ENCODE measurements at places on chromosomes 6 and 20. TPM values are rescaled to one million over a fixed set of nuclear protein-coding genes. Genes with fewer than 3 reads are reported as not detected.

DNA sequence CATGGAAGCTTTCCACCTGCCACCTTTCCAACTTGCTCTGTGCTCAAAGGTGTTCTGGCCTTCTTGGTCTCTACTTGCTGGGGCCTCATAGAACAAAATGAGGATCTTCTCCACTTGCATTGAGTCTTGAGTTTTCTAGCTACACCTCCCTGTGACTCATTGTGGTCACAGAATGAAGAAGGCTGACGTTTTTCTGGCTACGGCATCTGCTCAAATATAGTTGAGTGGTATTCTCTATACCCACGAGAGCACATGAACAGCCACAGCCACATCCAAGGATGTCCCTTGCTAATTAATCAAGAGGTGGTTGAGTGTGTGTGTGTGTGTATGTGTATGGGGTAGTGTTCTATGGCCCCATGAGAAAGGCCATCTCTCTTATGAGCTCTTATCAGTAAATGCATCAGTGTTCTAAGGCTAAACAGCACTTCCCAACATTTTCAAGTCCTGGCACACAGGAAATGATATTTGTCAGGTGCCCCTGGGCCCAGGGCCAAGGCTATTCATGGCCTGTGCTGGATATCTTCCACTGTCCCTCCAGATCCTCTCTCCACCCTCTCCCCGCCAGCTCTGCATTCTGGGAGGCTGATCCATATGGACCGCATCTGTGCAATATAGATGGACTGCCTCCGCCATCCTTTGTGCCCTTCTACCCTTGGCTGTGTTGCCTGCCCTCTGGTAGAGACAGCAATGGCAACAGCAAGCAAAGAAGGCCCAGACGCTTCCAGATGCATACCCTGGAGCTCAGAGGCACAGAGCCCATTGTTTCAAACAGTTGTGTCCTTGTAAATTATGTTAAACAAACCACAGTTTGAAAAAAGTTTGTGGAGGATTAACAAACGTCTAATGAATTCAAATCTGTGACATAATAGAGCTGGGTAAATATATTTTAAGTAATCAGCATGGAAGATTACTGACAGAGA, 150.2 kb downstream of the LRFN2 start:
- DNase-seq: peak; percentile 33

DNA sequence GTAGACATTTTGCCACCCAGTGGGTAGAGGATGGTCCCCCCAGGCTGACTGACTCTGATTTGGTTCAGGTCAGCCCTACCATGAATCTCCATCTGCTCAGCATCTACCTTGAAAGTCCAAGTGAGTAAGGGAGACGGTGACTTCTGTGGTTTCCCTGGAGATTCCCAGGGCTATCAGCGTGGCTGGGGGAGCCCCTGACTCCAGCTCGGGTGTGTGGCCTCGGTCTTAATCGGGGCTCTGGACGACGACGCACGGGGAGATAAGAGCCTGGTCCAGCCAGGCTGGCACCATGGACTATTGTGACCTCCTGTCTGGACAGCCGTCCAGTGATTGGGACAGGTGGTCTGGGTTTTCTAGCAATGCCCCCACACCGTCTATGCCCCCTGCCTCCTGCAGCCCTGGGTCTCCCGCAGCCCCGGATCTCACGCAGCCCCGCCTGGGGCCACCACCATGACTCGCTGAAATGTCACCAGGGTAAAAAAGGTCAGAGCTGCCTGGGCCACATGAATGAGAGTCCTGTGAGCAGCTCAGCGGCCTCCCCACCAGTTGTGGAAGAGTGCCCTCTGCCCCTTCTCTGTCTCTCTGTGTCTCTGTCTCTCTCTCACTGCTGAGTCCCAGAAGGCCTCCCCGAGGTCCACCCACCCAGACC, 47.1 kb upstream of the GATA5 start:
- DNase-seq: no peak

The TDRD6 gene
- 0.86 TPM for total RNA-seq

- DNase-seq: no peak
These were observed 8.2 kb downstream of the NCOA7 start for GRCh38 chr6:125798734-125799508.

DNA sequence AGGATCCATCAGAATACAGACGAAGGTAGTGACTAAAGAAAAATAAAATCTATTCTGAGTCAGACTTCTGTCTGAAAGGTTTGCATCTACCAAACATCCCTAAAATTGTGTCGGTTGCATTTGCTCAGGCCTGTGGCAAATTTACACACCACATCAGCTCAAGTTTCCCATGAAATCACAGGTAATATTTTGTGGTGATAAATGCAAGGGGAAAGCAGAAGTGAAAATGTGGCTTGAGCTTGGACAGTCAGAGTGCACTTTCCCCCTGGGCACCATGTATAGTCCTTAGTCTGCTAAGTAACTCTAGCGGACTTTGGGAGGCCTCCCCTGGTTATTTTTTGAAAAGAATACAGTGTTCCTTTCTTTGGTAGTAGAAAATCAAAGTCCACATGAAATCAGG, 159.1 kb downstream of the PKHD1 start:
- no peak for DNase-seq

- DNase-seq: no peak
These were observed 289.5 kb upstream of the CDYL start for GRCh38 chr6:4486568-4487315.

- DNase-seq: no peak
These were observed 141.6 kb upstream of the EYA4 start for GRCh38 chr6:133099573-133099972.

DNA sequence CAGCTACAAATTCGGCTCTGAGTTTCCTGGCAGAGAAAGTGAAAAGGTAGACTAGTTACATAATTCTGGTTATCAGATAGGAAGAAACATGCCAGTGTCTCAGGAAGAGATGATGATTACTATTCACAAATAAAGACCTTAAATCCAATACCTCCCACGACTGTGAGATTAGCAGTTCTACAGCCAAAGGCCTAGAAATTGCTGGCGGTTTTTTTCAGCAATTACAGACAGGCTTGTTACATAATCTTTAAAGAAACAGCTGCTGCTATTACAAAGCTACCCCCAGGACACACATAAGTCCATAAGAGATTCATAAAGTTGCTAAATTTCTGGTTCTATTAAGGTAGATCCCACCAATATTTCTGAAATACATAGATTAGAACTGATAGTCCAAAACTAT, 40.2 kb downstream of the PIGU start:
- no peak for DNase-seq

DNA sequence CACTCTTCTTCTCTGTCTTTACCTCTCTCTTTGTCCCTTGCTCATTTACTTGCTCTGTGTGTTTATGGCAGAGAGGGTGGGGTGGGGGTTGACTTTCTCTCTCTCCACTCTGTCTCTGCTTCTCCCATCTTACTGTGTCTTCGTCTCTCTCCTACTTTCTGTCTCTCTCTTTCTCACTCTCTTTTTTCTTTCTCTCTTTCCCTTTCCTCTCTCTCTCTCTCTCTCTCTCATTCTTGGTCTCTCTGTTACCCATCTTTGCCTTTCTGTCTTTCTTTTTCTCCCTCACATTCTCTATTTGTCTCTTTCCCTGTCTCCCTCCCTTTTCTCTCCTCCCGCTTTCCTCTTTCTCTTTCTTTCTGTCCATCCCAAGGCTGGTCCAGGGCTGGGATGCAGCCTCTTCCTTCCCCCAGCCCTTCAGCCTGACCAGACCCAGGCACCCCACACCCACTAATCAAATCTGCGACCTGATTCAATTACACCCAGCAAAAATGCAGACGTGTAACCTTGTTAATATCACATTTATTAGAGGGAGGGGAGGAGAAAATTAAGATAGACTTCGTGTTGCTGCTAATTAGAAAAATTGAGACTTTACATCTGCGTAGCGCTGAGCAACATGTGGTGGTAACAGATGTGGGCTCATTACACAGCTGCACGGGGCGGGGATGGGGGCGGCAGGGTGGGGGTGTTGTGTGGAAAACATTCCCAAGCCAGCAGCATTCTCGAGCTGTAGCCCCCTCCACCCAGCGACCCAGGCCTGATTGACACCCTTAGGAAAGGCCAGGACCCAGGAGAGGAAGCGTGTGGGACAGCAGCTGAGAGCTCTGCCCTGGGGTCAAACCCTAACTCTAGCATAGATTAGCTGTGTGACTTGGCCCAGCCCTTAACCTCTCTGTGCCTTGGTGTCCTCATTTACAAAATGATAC, 124.9 kb upstream of the MAFB start:
- no peak for DNase-seq

The SYNDIG1 gene
- total RNA-seq: 17.6 TPM

- DNase-seq: no peak
These were observed 10.6 kb downstream of the POLR3F start for GRCh38 chr20:18477821-18478220.

- DNase-seq: no peak
These were observed 93.1 kb downstream of the EPB41L2 start for GRCh38 chr6:130969791-130970491.

The ELOVL2 gene
- 1.8 TPM for total RNA-seq

GRCh38 chr6:109349419-109349987, 32.8 kb downstream of the CD164 start:
- DNase-seq: no peak

GRCh38 chr6:50272611-50273010, 222.9 kb upstream of the DEFB112 start:
- no peak for DNase-seq
